ENCODE measurements at places on chromosomes 7 and 10.

DNA sequence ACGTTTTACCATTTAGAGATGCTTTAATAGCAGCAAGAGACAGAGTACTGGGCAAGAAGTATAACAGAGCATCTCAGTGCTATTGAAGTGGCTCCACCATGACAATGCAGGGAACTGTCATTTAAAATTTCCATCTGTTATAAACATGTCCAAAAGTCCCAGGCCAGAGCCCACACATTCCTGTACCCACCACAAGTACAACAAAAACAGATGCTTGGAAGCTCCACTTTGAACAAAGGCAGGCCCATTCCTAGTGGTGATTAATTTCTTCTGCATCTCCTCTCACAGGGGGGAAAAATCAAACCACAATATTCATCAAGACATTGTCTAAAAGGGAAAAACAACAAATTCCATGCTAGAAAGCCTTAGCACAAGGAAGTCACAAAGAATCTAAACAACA, 627.9 kb downstream of the PARD3 start:
- DNase-seq: no peak

GRCh38 chr10:131770946-131771633, 129.7 kb upstream of the PPP2R2D start:
- DNase-seq: no peak

DNA sequence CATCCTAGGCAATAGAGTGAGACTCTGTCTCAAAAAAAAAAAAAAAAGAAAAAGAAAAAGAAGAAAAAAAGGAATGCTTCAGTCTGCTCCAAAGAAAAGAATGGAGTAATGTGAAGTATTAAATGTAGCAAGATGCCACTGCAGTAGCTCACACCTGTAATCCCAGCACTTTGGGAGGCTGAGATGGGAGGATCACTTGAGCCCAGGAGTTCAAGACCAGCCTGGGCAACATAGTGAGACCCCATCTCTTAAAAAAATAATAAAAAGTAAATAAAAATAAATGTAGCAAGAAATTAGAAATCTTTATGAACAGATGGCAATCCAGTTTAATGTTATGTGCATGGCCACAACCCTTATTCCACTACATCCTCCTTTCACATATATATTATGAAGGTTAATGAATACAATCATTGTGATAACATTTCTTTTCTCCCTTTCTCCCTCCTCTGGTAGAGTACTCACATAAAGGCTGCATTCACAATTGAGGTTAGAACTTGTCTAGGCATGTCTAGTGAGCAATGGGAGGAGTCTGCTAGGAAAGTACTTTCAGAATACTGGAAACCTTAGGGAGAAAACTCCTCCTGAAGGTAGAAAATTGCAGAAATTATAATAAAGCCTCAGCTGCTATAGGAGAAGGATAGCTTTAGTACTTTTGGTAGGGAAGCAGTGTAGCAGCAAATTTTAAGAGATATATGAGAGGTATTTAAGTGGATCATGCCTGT, 20.4 kb downstream of the KLLN start:
- no peak for DNase-seq

GRCh38 chr7:10723832-10724231, 249.8 kb upstream of the PHF14 start:
- DNase-seq: no peak

GRCh38 chr7:100029596-100029995, 14.2 kb downstream of the ZKSCAN1 start:
- no peak for DNase-seq

- no peak for DNase-seq
Measured at GRCh38 chr10:55224007-55224781, 423.2 kb upstream of the PCDH15 start.

DNA sequence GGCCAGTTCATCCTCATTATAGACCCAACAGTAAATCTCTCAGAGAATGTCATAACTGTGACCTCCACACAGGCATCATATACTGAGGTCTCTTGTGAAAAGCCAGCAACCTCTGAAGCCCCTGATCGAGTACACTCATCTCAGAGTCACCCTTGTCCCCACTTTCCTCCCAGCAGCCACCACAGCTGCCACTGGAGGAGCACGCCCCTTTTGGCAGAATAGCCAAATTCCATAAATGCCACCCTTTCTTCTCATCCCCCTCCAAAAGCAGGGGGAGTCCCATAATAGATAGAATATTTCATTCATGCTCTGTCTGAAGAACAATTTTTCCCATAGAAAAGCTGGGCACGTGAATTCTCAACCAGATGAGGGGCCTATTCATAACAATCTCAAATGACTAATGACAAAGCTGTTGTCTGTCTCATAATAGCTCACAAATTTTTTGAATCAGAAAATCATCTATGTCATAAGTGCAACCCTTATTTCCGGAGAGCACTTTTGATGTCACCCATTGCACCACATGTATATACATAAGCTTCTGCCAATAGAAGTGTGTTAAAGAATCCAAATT, 47.4 kb downstream of the SGMS1 start:
- no peak for DNase-seq

DNA sequence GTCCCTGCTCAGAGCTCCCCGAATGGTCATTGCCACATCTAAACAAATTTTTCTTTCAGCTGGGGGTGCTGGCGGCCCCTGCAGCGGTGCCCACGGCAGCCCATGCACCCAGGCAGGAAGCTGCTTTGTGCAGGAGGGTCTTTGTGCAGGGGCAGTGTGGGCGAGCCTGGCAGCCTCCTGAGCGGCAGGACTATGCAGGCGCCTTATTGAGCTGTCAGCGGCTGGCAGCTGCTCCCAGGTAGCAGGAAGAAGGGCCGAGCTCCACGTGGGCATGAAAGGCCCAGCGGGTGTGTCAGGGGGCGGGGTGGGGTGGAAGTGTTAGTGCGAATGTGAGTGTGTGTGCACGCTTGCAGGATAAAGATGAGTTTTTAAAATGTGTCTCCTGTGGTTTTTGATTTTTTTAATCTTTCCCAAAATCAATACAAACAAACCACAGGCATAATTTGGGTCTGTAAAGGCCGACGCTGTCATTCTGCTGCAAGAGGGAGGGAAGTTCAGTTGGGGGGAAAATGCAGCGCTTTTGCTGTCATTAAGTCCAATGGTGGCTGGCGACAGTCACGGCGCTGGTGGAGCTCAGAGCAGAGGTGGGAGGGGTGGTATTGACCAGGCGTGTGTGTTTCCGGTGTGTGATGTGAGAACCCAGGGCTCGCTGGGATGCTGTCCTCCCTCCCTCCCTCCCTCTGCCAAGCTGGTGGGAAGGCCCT, 83.9 kb downstream of the LHPP start:
- DNase-seq: no peak

- DNase-seq: no peak
Measured at GRCh38 chr7:12683678-12684585, 3.5 kb upstream of the ARL4A start.

GRCh38 chr7:101140339-101140699, 13.4 kb downstream of the SERPINE1 start:
- DNase-seq: no peak

DNA sequence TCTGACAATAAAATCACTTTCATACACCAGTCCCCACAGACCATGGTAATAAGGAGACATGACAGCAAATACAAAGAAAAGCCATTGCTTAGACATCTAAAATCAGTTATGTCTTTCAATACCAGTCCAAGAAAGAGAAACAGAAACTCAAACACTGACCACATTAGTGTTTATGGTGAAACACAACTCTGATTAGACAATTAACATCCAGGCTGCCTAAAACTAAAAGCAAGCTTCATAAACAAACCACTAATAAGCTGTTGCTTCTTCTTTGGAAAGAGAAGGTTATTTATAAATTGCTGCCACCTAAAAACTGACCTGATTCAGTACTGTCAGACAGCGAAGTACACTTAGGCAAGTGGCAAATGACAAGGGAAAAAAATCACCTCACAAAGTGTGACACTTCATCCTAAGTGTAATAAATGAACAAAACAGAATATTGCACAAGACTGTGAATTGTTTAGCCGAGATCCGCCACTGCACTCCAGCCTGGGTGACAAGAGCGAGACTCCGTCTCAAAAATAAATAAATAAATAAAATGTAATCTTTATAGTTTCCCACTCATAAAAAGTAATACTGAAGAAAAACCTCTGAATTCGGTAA, 277.4 kb downstream of the PARD3 start:
- DNase-seq: no peak

GRCh38 chr10:106935978-106936451, 228.5 kb downstream of the SORCS1 start:
- no peak for DNase-seq

- DNase-seq: no peak
Measured at GRCh38 chr7:129240119-129240820, 15.4 kb downstream of the AHCYL2 start.

DNA sequence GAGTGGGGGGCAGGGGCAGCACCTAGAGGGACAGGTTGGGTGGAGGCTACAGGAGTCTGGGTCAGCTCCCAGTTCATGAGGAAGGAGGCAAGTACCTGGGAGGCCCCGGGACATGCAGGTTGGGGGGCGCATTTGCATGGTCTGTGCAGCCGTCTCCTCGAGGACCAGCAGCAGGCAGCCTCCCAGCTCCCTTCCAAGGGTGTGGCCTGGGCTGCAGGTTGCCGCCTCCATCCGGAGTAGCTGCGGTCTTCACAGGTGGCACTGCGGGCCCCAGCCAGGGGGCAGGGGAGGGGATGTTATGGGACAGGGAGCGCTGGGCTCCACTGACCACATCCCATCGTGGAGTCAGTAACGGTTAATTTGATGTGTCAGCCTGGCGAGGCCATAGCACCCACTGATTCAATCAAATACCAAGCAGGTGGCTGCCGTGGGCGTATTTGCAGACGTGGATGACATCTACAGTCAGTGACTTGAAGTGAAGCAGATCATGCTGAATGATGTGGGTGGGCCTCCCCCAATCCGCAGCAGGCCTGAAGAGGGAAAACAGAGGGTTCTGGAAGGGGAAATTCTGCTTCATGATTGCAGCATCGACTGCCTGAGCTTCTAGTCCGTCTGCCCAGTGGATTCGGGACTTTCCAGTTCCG, 81.6 kb downstream of the PRKAG2 start:
- peak; percentile 83 for DNase-seq

DNA sequence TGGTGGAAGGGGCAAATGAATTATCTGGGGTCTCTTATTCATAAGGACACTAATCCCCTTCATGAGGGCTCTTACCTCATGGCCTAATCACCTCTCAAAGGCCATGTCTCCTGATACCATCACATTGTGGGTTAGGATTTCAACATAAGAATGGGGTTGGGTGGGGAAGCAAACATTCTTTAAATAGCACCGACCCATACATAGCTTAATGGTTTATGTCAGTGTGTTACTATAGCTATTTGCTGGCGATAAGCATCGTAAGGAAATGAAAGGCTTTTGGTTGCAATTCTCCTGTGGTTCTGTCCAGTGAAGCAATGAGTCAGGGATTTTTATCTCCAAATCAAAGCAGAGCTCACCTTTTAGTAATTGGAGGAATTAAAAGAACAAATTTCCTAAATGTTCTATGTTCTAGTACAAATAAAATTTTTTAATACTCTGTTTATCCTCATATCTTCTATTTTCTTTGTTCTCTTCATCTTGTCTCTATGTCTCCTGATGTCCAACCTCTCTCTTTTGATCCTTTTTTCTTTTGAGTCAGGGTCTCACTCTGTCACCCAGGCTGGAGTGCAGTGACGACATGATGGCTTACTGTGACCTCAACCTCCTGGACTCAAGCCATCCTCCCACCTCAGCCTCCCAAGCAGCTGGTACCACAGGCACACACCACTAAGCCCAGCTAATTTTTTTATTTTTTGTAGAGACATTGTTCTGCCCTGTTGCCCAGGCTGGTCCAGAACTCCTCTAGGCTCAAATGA, 57.0 kb upstream of the GLCCI1 start:
- no peak for DNase-seq

DNA sequence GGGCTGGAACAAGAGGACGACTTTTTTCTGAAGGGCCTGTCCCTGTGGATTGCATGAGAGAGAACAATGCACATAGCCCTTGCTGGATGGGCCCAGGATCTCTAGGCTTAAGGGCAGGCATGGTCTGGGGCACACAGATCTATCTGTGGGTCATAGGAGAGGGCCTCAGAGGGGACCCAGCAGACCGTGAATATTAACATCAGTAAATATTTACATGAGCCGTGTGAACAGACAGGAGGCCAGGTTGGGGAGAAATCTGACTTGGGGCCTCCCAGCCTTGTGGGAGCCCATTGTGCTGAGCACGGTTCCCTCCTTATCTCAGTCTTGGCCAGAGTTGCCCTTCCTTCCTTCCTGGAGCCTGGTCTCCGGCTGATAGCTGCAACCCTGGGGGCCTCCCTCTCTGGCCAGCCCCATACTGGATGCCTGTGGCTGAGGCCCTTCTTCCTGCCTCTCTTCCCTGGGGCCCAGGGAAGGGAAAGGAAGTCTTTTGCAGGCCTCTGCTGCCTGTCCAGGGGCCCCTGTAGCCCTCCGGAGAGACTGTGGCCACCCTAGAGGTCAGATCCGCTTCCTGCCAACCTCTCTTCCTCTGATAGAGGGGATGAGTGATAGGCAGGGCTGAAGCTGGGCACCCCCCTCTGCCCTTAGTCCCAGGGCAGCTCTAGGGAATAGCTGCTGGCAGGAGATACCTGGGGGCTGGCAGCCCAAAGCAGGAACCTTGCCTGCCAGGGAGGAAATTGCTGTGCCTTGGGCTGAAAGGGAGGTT, 44.5 kb upstream of the TRIM8 start:
- no peak for DNase-seq

GRCh38 chr10:72336259-72337038, 18.3 kb downstream of the DNAJB12 start:
- DNase-seq: no peak

DNA sequence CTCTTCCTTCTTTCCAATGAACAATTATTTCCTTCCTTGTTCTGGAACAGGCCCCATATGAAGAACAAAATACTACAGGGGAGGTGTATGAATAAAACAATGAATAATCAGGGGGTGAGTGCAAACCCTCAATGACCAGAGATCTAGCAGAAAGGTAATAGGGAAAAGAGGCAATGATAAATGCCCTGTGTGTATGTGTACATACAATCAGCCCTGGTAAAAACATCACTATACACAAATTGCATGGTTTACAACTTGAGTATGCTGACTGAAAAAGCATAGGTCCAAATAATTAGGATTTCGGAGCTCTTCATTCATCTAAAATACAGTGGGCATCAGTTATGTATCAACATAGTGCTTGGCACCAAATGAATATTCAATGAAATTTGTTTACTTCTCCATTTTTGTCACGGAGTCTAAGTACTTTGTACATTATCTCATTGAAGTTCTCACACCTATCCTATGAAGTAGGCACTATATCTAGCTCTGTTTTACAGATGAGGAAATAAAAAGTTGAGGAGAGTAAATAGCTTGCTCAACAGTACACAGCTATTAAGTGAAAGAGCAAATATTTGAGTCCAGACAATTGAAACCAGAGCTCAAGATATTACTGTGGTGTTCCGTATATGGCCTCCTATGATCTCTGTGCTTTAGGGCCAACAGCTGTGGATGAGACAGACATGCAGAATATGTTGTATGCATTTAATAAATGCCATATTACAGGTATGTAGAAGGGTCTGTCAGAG, 1065.4 kb downstream of the SORCS3 start:
- no peak for DNase-seq

- no peak for DNase-seq
Measured at GRCh38 chr7:19410691-19411090, 265.5 kb upstream of the FERD3L start.

GRCh38 chr7:28166982-28167715, 13.4 kb downstream of the JAZF1 start:
- no peak for DNase-seq

- DNase-seq: no peak
Measured at GRCh38 chr10:123798856-123799255, 92.8 kb downstream of the CPXM2 start.
